ENCODE measurements at places on chromosomes 3 and 15. TPM values are rescaled to one million over a fixed set of nuclear protein-coding genes. Genes with fewer than 3 reads are reported as not detected.
A peak's percentile ranks its signal among the peaks of the same experiment; 100 is the strongest.

DNA sequence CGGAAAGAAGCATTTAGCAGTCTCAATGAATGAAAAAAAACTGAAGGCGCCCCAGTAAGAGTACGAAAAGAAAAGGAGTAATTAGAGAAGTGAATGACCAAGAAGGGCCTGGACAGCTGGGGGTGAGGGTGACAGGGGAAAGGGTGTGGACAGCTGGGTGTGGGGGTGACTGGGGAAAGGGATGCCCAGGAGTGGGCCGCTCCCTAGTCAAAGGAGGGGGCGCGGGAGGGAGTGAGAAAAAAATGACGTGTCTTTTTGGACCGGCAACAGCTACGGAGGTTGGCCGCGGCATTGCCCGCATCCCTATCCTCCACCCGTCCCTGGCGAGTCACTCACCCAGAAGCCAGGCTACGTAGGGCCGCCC, 274 bp upstream of the ZCWPW2 start:
- H3K4me1 ChIP-seq, result peaks cover 7% of the 10 kb centered on the region
- peak overlapping the region; percentile 99 for H3K27ac ChIP-seq
- no peaks in the 10 kb centered on the region for H3K36me3 ChIP-seq
- H3K27me3 ChIP-seq, result no peaks in the 10 kb centered on the region
- H3K4me3 ChIP-seq, result peak overlapping the region; percentile 53
- no peak for DNase-seq

The PRRT3 gene
- polyA plus RNA-seq, result 2.0 TPM

The ZMYND10 gene
- polyA plus RNA-seq, result 0.18 TPM

The TFG gene
- 228 TPM for polyA plus RNA-seq

GRCh38 chr15:60477916-60478565, 901 bp downstream of the ICE2 start:
- H3K4me3 ChIP-seq, result peak overlapping the region; percentile 40
- H3K27ac ChIP-seq, result peak overlapping the region; percentile 98
- peak; percentile 24 for DNase-seq
- no peaks in the 10 kb centered on the region for H3K36me3 ChIP-seq
- H3K4me1 ChIP-seq, result peaks cover 23% of the 10 kb centered on the region
- H3K27me3 ChIP-seq, result no peaks in the 10 kb centered on the region
